Epithelial cell of proximal tubule (primary cell): ENCODE measurements at places on chromosomes 12 and 14. TPM values are rescaled to one million over a fixed set of nuclear protein-coding genes. Genes with fewer than 3 reads are reported as not detected.

DNA sequence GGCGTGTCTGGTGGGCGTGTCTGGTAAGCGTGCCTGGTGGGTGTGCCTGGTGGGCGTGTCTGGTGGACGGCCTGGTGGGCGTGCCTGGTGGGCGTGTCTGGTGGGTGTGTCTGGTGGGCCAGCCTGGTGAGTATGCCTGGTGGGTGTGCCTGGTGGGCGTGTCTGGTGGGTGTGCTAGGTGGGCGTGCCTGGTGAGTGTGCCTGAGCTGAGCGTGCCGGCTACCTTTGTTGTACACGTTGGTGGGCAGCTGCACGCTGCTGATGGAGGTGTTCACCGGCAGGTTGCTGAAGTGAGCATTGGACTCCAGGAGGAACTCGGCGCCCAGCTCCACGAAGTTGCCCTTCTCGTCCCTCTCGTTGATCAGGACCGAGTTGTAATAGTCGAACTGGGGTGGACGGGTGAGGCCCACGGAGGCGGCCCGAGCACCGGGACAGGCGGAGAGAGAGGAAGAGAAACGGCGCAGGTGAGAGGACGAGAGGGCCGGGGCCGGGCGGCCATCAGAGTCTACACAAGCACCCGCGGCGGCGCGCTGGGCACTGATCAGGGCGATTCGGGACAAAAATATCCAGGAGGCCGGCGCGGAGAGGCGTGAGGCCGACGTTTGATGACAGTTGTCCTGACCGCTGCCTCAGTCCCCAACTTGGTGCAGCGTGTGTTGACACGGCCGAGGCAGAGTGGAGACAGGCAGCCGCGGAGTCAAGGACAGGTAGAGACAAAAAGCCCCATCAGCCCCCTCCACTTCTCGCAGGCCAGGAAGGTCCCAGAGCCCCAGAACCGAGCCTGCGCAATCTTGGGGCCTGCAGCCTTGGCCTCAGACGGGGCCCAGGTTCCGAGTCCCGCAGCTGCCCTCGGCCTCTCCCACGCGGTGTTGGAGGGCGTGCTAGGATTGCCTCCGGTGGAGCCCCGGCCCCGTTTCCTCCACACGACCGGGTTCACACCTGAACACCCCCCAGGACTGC, 10.5 kb downstream of the CACNA2D4 start:
- DNase-seq, result no peak

DNA sequence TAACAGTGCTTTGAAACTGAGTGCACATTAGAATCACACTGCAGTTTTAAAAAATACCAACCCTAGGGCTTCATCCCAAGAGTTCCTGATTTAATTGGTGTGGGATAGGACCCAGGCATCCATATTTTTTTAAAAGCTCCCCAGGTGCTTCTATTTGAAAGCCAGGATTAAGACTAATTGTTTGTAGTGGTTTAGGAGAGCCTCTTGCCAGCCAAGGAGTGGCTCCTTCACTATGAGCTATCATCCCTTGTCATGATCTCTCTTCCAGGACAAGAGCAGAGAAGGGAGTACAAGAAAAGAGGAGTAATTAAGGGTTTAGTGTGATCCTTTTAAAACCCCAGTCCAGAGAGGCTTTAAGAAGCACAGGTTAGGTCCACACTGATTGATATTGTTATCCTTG, 178.0 kb downstream of the CAND1 start:
- DNase-seq, result no peak

DNA sequence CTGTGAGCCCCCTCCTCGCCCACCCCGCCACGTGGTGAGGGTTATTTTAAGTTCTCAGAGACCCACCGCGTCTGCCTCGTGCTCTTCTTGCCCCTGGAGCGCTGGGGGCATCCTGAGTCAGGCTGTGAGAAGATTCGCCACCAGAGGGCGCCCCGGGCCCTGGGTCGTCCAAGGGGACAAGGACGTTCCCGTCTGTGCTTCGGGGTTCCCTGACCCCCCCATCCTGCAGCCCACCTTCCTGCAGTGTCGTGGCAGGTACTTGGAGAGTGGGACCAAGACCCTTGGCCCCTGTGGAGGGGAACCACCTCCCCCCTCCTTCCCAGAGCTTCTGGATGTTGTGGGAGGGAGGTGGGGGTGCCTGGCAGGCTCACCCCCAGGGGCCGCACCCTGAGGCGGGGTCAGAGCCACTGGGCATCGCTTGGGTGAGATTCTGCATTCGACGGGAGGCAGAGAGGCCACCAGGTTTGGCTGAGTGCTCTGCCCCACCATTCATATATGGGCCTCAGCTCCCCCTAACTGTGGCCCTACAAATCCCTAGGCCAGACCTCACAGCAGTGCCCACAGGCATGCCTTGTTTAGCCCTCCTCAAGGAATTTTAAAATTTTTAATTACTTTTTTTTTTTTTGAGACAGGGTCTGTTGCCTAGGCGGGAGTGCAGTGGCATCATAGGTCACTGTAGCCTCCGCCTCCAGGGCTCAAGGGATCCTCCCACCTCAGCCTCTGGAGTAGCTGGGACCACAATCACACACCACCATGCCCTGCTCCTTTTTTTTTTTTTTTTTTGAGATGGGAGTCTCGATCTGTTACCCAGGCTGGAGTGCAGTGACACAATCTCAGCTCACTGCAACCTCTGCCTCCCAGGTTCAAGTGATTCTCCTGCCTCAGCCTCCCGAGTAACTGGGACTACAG, 17.0 kb downstream of the RHOF start:
- no peak for DNase-seq

DNA sequence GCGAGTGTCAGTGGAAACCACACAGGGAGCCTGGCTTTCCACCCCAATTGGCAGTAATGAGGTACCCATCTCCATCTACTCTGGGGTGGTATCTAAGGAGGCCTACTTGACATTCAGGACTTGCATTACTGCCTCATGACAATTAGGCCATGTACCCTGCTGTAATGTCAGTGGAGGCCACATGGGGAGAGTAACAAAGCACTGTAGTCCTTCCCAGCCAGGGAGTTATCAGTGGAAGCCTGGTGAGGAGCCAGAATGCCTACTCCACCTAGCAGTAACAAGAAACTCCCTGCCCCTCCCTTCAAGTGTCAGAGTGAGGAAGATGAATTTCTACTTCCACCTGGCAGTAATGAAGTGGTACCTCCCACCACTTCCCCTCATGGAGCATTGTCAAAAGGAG, 12.5 kb downstream of the TIMM9 start:
- no peak for DNase-seq

DNA sequence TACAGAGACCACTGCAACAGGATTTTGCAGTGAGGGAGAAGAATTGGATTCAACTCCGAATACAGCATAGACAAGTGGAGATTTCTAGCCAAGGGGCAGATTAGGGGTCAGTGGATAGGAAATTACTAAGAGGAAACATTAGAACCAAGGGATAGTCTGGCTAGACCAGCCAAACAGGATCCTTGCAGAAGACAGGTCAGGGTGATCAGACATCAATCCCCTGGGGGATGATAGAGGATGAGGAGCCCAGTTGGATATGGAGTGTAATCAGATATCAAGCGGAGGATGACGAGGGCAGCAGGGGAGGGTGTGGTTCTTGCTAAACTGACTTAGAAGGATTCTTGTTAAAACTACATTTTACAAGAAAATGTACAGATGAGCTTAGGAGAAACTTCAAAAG, 424.4 kb downstream of the DAD1 start:
- no peak for DNase-seq

GRCh38 chr14:96138241-96138640, 66.4 kb upstream of the BDKRB2 start:
- no peak for DNase-seq

GRCh38 chr14:27098451-27098850, 500.6 kb upstream of the NOVA1 start:
- DNase-seq, result no peak

GRCh38 chr12:5154091-5154490, 110.4 kb downstream of the KCNA5 start:
- no peak for DNase-seq

DNA sequence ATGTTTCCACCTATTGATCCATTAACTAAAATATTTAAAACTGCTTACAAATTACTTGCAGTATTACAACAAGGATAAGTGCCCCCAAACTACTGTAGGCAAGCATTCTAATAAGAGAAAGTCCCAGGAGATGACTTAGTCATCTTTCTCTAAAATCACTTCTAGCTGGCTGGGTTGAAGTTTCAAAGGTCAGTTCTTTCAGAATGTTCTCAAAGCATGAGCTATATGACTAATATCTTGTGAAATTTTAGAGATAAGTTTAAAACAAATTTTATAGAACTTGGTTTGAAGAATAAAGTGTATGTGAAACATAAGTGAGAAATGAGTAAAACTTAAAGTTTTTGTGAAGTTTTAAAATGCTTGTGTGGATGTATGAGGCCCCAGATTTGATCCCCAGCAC, 24.3 kb upstream of the OR6J1 start:
- no peak for DNase-seq

DNA sequence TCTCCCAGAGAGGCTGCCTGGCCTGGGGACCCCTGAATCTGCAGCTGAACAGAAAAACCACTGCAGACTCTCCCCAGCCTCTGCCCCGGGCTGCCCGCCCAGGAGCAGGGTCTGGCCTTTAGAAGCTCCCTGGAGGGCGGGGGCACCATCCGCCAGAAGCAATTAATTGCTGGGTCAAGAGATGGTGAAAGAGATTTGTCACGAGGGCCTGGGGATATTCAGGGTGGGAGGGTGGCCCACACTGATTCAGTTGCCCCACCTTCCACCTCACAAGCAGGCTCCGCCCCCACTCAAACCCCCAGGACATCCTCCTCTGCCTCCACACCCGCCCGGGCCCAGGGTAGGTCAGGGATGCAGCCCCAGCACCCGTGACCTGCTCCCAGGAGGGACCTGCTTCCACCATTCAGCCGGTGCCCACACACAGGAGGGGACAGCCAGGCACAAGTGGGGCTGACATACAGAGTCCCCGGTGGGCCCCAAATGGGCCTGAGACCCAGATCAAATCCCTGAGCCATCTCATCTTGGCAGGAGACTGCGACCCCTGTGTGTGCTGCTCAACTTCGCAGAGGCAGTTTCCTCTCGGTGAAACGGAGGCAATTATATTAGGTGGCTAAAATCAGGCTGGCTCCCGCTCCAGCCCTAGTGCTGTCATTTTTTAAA, 23.0 kb downstream of the NCOR2 start:
- no peak for DNase-seq

OR10P1 gene
- total RNA-seq, result not detected in 2 replicates

ZBTB39 gene
- 4.7 and 5.4 TPM in 2 replicates for total RNA-seq

MUCL1 gene
- not detected in 2 replicates for total RNA-seq

HELB gene
- 2.0 TPM in 2 replicates for total RNA-seq

DGLUCY gene
- 21.6 and 27.9 TPM in 2 replicates for total RNA-seq
